NCI-H2081 (cell line): ENCODE measurements at places on chromosomes 2 and 18.

GRCh38 chr2:234905547-234906265 lies 46.1 kb upstream of the SH3BP4 start:
- DNase-seq: no peak

DNA sequence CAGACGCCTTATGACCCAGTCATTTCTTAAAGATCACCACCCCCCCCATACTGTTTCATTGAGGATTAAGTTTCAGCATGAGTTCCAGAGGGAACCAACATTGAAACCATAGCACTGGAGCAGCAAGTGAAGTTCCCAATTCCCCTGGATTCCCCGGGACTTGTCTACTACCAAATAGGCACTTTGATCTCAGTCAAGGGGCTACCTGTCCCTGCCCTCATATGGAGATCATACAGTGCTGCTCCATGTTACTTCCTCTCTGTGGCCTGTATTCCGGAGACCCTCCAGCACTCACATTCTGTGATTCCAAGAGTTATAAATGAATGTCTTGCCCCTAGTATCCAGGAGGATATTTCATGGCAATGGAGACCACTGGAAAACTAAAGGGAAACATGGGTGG lies 42.5 kb downstream of the RNF144A start:
- no peak for DNase-seq

GRCh38 chr2:42359304-42359964 lies 1.6 kb downstream of the COX7A2L start:
- no peak for DNase-seq

- no peak for DNase-seq
Observed at GRCh38 chr18:61738488-61738887, 154.3 kb downstream of the RNF152 start.

DNA sequence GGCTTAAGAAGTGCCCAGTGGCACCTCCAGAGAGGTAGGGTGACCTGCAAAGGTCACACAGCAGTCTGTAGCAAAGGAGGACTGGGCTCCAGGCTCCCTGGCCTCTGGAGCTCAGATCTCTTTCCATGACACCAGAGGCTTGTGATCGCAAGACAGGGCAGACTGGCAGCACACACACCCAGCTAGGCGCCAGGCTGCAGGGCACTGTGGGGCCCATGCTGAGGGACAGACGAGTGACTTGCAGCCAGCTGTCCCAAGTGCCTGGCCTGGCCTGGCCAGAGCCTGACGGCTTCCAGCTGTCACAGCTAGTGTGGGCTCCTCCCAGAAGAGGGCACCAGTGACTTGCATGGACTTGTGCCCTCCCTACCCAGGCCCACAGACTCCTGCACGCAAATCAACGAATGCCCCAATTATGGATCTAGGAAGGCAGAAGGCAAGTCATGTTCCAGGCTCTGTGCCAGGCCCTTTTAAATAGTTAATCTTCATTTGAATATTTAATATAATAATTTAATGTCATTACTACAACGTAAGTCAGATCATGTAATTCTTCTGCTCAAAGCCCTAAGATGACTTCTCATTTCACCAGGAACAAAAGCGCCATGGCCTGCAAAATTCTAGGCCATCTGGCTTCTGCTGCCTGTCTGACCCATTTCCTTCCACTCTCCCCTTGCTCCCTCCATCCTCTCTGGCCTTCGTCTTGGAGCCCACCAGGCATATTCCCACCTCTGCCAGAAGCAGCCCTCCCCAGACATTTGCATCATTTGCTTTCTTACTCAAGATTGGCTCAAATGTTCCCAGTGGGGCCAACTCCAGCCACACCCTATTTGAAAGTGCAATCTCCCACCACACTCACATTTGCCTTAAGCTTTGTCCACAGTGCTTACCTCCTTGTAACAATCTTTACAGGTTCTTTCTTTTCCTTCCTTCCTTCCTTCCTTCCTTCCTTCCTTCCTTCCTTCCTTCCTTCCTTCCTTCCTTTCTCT lies 3.7 kb upstream of the SPEG start:
- DNase-seq: peak; percentile 35
